Neural crest cell (in vitro differentiated cells): ENCODE measurements at places on chromosomes 5 and 9.
A peak's percentile ranks its signal among the peaks of the same experiment; 100 is the strongest.

- DNase-seq, result no peak
Observed at GRCh38 chr9:24044576-24044975, 218.5 kb upstream of the ELAVL2 start.

DNA sequence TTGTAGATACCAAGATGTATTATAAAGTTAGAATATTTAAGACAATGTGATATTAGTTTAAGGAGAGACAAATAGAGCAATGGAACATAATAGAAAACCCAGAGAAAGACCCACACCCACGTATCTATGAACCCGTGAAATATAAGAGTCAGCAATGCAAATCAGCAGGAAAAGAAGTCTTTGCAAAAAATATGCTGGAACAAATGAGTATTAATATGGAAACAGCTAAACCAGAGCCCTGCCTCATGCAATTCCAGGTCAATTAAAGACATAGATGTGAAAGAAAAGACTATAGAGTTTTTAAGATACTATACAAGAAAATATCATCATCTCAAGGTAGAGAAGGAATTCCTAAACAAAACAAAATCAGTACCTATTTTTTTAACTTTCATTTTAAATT, 23.1 kb upstream of the IL3 start:
- no peak for DNase-seq

DNA sequence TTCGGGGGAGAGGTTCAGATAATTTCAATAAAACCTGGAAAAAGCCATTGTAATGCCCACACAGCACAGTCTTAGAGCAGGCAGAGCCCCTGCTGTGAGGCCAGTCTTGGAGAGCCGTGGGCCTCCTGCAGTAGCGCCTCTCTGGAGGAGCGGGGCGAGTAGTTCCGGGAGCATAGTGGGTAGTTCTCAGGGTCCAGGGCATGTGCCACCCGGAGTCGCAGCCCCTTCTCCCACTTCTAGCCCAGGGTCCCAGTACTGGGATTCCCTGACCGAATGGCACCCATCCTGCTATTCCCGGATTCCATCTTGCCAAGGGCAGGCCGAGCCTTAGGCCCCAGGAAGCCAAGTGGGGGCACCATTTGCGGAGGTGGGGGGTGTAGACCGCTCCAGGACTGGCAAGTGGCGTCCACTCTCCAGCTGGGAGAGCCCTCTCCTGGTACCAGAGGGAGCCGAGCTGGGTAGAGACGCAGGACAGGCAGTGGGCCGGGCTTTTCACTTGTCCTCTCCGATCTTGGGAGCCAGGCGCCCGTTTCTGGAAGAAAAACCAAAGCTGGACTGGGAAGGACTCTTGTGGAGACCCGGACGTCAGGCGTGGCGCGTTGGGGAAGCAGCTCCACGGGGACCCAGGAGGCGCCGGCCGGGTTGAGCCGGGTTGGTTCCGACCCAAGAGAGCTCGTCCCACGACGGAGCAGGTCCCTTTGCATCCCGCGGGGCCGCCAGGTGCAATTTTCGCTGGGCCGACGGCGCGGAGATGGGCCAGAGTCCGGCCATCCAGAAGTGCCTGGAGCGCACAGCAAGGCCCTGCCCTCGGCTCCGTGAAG, 12.1 kb downstream of the PROP1 start:
- DNase-seq, result no peak

DNA sequence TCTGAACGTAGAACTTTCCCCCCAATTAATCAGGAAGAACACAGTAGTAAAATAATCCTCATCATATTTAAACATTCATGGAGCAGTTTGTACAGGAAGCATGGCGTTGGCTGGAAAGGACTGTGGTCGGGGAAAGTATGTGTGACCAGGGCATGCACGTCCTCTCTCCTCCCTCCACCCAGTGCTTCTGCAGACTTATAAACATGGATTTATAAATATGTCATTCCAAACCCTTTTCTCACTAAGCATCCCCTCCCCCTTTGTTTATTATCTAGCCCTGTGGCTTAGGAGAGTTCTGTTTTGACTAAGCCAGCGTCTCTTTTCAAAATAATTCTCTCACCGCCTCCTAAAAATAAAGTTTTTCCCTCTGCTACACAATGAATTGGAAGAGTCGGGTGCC, 70.4 kb upstream of the DAP start:
- DNase-seq, result no peak

DNA sequence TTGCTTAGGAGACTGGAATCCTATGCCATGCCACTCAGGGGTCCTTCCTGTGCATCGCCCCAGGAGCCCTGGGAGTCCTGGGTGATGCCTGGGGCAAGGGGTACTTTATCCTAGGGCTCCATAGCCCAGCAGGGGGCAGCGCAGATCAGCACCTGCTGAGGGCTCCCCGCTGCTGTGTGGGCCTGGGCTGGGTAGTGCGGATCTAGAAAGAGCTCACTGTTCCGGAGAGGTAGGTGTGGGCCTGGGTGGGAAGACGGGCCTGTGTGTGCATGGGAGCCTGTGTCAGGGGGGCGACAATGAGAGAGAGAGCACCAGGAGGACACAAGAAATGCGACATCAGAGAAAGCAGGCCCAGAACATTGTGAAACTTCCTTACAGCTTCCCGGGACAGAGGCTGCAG, 11.4 kb upstream of the DAB2IP start:
- peak; percentile 68 for DNase-seq

DNA sequence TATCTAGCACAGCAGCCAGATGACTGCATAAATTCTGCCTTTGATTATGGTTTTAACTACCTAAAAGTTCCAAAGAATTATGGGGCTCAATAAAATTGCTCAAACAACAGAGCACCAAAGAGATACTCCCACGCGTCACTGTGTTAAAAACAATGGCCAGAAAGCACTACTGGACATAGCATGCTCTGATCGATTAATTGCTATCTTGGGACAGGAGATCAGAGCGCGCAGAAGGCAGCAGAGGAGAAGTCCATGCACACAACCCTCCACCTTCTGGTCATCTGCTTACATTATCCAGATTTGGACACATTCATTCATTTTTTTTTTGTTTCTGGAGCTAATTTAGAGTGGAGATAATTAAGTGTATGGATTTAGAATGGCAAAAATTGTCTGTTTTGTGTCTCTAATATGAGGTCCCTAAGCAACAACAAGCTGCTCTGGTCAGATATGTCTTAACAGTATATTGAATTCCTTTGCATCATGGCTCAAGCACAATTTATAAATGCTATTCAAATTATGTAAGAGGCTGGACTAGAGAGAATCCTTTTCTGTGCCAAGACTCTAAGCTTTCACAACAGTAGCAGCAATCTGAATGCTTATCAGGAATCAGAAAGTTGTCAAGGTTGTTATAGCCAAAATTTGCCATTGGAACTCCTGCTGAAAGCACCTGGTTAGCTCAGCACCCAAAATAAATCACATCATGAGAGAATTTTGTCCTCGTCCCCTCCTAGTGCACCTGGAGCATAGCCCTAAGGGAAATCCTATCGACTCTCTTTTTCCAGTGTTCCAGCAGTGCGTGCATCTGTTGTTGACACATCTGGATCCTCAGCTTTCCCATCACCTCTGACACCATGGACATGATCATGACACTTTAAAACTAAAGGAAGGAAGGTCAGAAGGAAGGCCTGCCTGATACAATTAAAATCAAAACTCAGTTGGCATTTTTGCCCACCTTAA, 98.6 kb upstream of the HMHB1 start:
- no peak for DNase-seq

DNA sequence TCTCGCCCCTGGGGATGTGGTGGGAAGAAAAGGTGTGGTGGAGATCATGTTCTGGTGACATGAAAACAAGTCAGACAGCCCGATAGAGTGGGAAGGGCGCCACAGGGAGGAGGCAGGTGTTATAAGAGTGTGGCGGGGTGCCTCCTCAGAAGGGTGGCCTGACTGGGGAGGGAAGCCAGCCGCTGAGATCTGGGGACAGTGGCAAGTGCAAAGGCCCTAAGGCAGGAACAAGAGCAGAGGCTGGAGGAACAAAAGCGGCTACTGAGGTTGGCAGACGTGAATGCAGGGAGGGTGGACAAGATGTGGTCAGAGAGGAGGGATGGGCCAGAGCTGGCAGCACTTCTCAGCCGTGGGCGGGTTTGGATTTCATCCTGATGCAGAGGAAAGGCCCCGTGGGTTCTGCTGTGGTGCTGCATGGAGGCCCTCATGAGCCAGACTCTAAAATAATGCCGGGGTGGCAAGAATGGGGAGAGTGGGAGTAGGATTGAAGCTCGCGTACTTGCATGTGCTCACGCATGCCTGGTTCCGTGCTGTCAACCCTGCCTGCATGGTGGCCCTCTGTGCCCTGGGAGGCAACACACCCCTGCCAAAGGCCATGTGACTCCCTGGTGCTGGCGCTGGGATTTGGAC, 89.2 kb downstream of the MVB12B start:
- DNase-seq, result no peak

GRCh38 chr5:177368869-177369644, 11.3 kb downstream of the RGS14 start:
- DNase-seq, result peak; percentile 42

GRCh38 chr5:127988146-127988760, 95.3 kb upstream of the SLC12A2 start:
- DNase-seq, result no peak

DNA sequence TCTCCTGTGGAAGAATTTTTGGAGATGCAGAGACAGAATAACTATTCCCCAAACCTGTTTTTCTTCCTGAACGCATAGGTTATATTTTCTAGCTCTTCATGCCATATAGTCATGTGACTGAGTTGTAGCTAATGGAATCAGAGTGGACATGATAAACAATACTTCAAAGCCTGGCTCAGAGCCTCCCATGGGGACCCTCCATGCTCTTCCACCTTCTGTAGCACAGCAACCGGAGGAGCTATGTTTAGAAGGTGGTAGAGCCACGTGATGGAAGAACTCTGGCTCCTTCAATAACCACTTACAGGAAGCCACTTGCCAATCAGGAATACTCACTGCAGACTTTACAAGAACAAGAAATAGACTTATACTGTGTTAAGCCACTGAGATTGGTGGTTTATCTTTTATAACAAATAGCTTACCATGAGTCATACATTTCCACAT, 39.2 kb downstream of the NADK2 start:
- no peak for DNase-seq

- DNase-seq, result no peak
Observed at GRCh38 chr5:14356305-14356704, 213.2 kb downstream of the TRIO start.

- no peak for DNase-seq
Observed at GRCh38 chr9:78438211-78438610, 141.3 kb downstream of the PSAT1 start.

DNA sequence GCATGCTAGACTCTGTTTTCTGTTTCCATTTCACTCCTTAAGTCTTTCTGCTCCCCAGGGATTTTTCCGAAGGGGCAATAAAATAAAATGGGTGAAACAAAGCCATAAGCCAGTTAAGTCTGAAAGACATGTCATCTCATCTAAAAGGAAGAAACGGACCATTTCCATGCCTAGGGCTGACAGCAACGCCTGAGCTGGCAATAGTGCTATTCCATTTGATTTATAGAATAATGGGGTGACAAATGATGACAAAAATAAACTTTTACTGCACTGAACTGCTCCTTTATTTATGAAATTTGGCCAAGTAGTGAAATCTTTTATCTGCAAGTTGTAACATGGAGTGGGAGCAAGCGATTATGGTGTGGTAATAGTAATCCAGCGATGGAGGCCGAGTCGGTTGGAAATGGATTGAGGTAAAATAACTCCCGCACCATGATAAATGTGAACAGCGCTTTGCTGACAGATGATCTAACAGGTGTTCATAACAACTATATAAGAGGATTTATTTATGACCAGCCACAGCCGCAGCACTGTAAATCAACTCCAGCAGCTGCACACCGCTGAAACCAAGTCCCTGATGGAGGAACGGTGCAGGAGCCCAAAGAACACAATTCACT, 219.8 kb upstream of the TBCA start:
- no peak for DNase-seq

DNA sequence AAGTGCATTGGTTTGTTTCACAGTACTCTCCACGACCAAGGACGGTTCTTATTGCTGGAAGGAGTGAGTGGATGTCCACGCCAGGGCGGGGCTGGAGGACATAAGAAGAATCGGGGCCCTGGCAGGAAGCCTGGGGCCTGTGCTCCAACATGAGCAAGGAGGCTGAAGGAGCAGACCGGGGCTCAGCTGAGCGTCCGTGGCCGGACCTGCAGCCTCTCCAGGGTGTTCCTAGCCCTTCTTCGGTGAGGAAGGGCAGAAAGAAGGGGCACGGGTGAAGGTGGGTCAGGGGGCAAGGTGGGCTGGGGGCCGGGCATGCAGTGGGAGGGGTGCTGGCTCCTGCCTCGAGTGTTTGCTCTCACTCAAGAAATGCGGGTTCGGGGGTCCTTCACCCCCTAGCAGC, 18.1 kb downstream of the FAM78A start:
- DNase-seq, result no peak

- no peak for DNase-seq
Observed at GRCh38 chr5:101364469-101364868, 461.4 kb upstream of the ST8SIA4 start.

- no peak for DNase-seq
Observed at GRCh38 chr5:58854441-58854840, 271.6 kb downstream of the RAB3C start.

DNA sequence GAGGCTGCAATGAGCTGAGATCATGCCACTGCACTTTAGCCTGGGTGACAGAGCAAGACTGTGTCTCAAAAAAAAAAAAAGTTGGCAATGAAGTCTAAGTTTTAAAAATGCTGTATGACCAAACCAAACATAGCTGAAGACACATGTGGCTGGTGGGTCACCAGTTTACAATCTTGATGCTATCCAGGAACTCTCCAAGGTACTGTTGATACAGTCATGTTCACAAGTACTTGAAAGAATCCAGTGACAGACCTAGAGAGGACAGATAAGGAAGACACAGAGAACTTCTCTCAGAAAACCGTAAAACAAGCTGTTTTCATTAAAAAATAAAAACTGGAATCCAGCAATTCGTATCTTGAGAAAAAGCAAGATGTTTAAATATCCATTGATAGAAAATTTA, 95.7 kb downstream of the ACTBL2 start:
- DNase-seq, result no peak

DNA sequence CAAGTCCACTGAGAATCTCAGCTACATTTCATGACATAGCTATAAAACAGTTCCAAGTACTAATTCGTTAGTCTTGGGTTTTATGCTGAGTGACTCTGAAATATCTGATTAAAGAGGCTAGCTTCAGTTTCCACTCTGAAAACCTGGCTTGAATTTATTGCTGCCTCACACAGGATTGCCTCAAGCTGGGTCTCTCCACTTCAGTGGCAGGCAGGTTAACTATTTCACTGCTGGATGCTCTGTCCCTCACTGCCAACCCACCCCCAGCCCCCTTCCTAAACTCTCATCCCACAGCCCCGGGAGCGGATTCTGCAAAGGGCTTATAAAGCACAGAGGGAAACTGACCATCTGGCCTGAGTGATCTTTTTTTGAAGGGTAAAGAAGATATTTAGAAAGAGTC, 318.3 kb downstream of the MLLT3 start:
- DNase-seq, result no peak

DNA sequence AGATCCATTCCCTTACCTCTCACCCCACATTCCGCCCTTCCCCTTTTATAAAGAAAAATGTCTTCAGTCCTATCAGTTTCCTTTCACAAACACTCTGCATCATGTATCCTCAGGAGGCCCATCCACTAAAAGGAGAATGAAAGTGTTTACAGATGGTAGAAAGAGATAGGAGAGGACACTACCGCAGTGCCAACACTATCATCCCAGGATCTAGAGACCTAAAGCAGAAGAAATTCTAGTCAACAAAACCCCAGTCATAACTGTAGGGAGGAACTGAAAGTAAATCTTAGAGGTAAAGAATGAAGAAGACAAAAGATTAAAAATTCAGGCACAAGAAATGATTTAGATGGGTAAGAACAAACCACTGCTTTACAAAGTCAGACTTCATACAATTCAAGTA, 114.1 kb downstream of the MLLT3 start:
- DNase-seq, result no peak
